GM13976 (cell line): ENCODE measurements at places on chromosomes 5 and 9.

DNA sequence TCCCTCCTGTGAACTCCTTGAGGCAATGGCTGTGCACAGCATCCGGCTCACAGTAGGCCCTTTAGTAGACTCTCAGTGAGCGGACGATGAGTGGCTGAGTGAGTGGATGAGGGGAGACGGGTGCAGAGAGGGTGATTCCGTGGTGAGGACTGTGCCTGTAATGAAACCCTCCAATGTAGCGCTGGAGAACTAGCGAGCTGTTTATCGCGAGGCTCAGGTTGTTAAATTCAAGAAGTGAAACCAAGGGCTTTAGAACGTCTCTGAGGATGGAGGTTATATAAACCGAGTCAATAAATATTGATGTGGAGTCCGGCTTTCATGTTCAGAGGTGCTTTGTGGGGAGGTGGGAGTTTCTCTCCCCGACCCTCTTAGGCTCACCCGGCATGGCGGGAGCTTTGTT lies 53.2 kb downstream of the NSG2 start:
- DNase-seq = no peak

DNA sequence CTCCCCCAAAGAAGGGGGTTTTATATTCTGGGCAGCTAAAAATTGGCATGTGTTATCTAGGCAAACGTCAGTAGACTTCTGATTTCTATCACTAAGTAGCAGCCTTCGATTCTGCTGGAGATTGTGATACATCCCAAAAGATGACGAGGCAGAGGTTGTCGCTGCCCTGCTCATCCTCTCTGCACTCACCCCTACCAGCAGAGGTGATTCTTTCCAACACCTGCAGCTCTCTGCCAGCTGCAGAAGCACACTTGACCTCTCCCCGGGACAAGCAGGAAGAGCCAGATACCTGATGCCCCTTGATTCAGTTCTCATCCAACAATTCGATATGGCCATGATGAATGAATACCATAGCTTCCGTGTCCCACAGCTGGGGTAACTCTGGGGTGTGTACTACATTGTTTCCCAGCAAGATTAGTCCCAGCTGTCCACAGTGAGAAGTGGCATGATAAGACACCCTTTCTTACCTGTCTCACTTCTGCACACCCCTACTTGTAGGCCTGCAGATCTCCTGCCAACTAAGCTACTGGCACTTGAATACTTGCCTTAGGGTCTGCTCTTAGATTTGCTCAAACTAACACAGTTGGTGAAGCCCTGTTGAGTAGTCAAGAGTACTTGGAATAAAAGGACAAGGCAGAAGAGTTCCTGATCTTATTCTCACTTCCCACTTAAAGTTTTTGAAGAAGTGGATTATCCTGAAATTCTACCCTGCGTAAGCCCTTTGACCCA lies 37.6 kb upstream of the SMAD5 start:
- no peak for DNase-seq

GRCh38 chr5:143820451-143820850 lies 8.5 kb downstream of the HMHB1 start:
- DNase-seq = no peak

DNA sequence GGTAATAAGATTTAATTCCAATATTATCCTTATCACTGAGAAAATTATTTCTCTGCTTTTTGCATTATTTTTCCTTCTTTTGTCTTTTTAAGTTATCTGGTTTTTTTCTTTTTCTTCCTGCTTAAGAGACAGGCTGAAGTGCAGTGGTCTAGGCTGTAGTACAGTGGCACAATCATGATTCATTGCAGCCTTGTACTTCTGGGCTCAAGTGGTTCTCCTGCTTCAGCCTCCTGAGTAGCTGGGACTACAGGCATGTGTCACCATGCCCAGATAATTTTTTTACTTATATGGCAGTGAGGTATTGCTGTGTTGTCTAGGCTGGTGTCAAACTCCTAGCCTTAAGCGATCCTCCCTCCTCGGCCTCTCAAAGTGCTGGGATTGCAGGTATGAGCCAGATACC lies 93.9 kb downstream of the SLC44A1 start:
- DNase-seq = no peak
